ENCODE measurements at places on chromosomes 5 and 9.

- no peak for DNase-seq
Observed at GRCh38 chr9:126457890-126458289, 131.3 kb downstream of the MVB12B start.

DNA sequence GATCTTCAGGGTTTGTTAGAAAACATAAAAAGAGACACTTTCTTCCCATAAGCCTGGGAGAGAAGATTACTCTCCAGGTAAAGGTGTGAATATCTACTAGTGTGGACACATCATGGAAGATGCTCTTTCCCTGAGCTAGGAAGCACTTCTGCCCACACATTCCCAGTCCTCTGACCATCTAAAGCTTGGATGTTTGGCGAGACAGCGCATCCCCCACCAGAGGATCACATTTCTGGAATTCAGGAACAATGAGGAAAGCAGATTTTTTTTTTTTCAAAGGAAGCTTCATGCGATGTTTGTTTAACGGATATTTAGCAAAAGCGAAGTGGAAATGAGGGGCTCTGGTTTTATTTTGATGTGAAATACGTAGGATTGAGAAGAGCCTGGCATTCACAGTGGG lies 6.2 kb downstream of the SVEP1 start:
- DNase-seq = no peak

- no peak for DNase-seq
Observed at GRCh38 chr5:171770153-171770552, 15.5 kb upstream of the SMIM23 start.

DNA sequence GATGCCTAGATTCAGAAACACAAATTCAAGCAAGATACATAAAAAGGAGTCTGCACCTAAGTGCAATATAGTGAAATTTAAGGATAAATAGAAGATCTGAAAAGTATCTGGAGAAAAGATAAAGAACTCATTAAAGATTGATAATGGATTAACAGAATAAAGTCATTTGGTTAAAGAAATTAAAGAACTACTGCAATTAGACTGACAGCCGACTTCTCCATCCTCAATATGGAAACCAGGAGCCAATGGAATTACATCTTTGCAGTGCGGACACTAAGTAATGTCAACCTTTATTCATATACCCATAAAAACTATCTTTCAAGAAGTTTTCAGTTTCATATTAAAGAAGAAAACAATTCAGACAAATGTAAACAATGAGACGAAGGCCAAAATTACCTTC lies 81.0 kb downstream of the MRPL36 start:
- DNase-seq = no peak

DNA sequence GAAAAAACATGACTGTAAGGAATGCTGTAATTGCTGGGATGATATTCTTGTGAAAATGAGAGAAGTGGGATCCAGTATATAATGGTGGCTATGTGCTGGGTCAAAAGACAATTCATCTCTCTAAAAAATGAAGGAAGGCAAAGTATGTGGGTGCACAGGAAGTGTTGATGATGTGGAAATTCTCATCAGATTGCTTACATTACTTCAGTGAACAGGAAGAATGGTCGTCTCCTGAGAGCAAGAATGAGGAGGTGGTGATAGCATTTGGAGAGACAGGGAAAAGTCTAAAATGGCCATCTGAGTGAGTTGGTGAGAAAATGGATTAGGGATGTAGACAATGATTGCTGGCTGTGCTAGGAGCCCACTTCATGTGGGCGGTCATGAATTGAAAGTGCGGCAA lies 253.5 kb upstream of the NREP start:
- DNase-seq = no peak

DNA sequence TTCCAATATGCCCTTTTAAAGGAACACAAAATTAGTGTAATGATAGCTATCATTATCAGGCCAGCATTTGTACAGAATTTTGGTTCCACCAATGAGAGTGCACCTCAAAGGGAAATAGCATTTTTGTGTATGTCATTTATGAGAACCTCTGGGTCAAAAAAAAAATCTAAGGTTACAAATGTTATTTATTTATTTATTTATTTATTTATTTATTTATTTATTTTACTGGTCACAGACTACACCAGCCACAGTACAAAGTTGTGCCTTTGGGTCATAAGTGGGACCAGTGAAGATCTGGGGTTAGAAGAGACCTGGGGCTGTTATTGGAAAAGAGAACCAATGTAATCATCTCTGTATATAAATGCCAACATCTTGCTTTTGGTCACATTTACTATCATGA lies 523.9 kb downstream of the CETN3 start:
- DNase-seq = no peak

GRCh38 chr9:82513242-82513751 lies 524.7 kb downstream of the SPATA31D1 start:
- no peak for DNase-seq

- DNase-seq = no peak
Observed at GRCh38 chr9:117835798-117836197, 131.6 kb downstream of the TLR4 start.

DNA sequence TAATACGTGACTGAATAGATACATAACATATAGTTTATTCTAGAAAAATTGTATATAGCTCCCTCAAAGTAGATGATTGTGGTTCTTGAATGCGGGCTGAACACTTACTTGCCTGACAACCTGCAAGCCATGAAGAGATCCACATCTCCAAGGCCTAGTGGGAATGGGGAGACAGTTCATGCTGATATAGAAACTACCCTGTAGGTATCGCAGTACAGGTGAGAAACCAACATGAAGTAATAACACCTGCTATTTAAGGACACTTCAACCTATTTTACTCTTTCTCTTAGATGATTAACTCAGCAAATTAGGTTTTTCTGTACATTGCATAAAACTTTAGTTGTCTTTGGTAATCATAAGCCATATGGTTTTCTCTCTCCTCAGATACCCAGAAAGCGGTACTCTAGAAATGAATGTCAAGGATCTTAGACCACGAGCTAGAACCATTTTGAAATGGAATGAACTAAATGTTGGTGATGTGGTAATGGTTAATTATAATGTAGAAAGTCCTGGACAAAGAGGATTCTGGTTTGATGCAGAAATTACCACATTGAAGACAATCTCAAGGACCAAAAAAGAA lies 47.3 kb downstream of the UHRF2 start:
- DNase-seq = no peak

DNA sequence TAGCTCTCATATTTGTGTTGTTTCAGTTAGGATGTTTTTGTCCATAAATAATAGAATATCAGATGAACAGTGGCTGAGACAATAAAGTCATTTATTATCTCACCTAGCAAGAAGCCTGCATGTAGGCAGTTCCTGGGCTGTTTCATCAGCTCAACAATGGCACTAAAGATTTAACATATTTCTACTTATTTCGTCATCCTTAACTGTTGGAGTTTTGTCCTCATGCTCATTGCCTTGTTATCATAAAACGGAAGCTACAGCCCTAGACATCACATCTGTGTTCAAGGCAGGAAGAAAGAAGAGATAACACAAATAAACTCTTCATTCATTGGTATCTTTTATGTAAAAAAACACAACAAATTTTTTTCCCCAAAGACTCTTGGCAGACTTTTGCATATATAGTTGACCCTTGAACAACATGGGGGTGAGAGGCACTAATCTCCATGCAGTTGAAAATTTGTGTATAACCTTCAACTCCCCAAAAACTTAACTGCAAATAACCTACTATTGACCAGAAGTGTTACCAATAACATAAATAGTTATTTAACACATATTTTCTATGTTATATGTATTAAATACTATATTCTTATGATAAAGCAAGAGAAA lies 277.2 kb upstream of the ADRA1B start:
- no peak for DNase-seq

DNA sequence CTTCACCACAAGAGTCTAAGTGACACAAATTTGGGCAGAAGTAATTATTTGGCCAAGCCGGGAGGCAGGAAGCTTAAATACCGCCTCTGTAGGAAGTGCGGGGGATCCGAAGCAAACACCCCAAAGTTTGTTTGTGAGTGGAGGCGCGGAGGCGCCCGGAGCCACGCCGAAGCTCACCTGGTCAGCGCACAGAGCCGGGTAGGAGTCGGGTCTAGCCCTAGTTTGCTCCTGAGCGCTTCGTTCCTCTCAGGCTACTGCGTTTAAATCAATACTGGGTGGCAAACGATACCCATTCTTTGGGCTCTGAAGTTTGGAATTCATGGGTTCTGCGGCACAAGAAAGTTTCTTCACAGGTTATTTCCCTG lies 855 bp downstream of the MCC start:
- no peak for DNase-seq

GRCh38 chr9:111232997-111233790 lies 96.8 kb downstream of the OR2K2 start:
- no peak for DNase-seq

DNA sequence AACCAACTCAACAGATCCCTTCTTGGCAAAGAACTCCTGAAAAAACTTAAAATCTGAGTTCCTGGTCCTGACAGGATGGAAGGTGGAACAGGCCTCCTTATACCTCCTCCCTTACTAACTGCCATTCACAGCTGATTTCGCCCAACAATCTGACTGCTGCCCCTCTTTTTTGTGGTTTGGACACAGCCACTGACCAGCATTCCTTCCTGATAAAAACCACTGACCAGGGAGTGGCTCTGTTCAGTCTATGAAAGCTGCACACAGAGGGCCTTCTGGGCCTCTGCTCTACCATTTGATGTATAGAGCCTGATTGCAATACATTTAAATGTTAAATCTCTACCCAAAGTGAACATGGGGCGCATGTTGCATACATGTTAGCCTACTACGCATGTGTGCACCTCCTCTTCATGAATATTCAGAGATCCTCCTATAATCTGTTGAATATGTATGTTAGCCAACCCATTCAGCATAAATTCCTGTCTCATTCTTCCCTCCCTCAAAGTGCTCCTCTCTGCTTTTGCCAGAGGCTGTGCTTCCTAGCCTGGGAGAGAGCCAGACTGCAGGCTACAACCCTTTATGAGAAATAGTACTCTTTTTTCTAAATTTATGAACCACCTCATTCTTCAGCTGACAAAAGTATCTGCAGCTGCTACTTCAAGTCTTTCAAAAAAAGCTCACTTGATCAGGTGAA lies 93.7 kb upstream of the MRPS30 start:
- no peak for DNase-seq

DNA sequence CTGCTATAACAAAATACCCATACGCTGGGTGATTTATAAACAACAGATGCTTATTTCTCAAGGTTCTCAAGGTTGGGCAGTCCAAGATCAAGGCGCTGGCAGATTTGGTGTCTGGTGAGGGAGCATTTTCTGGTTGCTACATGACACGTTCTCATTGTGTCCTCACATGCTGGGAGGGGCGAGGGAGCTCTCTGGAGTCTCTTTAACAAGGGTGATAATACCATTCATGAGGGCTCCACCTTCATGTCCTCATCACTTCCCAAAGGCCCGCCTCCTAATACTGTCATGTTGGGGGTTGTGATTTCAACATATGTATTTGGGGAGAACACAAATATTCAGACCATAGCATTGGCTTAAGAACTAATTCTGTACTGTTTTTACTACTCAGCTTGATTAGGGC lies 4.6 kb downstream of the CFAP90 start:
- no peak for DNase-seq

DNA sequence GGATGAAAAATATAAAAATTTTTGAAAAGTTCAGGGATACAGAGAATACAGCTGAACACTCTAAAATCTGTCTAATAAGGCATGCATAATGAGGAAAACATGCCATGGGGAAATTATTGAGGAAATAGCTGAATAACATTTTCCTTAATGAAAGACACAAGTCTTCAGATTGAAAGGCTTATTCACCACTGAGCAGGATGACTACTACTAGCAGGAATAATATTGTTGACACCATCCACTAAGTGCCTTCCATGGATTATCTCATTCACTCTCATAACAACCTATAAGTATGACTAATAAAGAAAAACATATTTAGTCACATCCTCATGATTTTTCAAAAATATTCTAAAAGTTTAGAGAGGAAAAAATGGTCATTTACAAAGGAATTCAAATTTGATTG lies 96.7 kb upstream of the FER start:
- DNase-seq = no peak

GRCh38 chr5:137264041-137264440 lies 235.1 kb downstream of the SPOCK1 start:
- no peak for DNase-seq

- DNase-seq = no peak
Observed at GRCh38 chr5:96292582-96293247, 140.3 kb downstream of the PCSK1 start.

GRCh38 chr9:112921549-112921948 lies 30.9 kb upstream of the SLC46A2 start:
- DNase-seq = no peak

DNA sequence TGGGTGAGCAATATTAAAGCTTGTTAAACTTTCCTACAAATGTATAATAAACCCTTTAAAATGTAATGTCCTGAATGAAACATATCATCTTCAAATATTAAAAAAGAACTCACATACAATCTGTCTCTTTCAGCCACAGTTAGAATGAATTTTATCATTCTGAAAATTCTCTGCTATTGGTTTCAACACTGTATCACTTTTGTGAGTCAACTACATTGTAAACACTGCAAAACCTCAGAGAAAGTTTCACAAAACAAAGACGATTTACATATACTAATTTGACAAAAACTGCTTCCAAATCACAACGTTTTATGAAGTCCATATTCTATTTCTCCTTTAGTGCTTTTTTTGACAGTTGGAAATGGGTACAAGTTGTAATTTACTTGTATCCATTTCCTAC lies 1032.0 kb upstream of the DMAC1 start:
- no peak for DNase-seq

DNA sequence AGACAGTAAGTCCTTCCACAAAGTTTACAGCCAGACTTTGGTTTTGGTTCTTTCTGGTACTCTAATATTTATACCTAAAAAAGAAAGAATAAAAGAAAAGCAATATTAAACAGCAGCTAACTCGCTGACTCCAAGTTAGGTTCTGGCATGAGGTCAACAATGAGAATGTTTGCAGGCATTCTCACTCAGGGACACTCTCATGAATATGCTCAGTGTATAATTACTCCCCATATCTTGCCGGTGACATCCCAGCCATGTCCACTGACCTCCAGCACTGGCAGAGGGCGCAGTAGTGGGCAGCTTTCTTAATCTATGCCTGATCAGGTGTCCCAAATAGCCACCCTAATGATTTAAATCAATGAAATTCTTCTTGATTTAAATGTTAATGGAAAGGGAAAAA lies 151.5 kb downstream of the BNC2 start:
- no peak for DNase-seq

GRCh38 chr9:1208157-1208556 lies 158.0 kb downstream of the DMRT2 start:
- no peak for DNase-seq

GRCh38 chr5:1090538-1090937 lies 21.3 kb downstream of the SLC12A7 start:
- DNase-seq = no peak

GRCh38 chr5:152584103-152584502 lies 179.0 kb upstream of the NMUR2 start:
- no peak for DNase-seq

DNA sequence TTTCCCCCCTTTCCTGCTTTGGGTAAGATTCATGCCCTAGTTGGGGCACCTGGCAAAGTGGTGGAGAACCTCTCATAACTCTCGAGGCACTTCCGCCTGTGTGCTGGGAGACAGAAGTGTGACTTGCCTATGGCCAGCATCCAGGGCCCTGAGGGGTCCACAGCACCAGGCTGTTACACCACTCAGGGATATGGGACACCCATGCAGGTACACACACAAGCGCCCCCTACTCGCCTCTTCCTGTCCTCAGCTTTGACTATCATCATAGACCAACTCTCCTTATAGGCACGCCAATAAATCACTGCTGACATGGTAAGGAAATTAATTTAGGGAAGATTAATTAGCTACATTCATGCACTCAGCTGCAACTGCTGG lies 45.4 kb downstream of the SHB start:
- DNase-seq = no peak

GRCh38 chr5:9282211-9282610 lies 263.7 kb downstream of the SEMA5A start:
- no peak for DNase-seq

- no peak for DNase-seq
Observed at GRCh38 chr9:72337286-72337685, 27.7 kb downstream of the ZFAND5 start.

Data from activated T-cell treated with anti-CD3 and anti-CD28 coated beads for 48 hours (primary cell).